ENCODE measurements at places on chromosomes 3 and 15.

DNA sequence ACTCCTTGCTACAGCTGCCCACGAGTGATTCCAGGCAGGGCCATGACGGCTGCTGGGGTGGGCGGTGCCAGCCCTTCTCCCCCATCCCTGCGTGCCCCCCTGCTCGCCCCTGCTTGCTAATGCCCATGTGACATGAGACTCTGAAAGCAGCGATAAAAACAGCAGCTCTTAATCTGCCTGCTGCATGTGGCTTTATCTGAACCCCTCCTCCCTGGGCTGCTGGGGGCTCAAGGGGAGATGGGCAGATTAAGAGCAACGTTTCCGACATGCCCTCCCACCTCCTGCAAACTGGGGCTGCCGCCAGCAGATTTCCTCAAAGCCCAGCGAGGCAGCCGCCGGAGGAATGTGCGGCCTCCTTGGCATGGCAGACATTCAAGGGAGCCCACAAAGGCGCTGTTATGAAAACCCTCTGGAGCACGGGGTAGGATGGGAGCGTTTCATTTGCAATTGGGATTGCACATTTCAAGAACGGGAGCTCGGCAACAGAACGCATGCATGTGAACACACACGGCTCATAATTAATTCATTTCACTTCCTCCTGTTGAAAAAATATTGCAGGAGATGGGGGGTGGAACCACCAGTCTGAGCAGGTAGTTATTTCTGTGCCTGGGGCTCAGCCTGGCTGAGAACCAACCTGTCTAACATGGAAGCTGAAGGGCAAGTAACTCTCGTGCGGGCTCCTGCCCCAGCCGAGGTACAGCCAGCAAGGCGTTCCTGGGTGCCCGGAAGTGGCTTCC, 504.2 kb upstream of the PROK2 start:
- no peak for DNase-seq

DNA sequence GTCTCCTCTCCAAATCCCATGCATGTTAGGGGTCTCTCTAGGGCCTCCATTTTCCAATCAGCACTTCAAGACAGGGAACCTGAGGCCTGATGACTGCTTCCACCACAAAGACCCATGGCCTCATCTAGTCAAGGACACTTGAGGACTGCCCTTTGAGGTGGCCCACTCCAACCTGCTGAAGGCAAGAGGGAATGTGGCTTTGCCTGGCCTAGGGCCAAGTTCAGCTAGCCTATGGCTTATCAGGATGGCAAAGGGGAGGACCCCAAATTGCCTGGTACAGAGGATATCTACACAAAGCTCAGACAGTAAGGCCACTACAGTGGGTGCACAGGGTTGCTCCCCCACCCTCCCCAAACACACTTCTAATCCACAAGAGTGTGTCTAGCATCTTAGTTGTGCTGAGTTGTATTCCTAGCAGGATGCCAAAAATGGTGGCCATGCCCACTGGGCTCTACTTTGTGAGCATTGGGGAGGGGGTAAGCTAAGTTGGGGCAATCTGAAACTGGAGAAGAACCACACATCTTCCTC, 10.0 kb upstream of the GRAMD2A start:
- no peak for DNase-seq

- no peak for DNase-seq
Measured at GRCh38 chr3:180416111-180416594, 185.8 kb upstream of the TTC14 start.

GRCh38 chr3:70889162-70890019, 577.0 kb upstream of the MDFIC2 start:
- DNase-seq: no peak

DNA sequence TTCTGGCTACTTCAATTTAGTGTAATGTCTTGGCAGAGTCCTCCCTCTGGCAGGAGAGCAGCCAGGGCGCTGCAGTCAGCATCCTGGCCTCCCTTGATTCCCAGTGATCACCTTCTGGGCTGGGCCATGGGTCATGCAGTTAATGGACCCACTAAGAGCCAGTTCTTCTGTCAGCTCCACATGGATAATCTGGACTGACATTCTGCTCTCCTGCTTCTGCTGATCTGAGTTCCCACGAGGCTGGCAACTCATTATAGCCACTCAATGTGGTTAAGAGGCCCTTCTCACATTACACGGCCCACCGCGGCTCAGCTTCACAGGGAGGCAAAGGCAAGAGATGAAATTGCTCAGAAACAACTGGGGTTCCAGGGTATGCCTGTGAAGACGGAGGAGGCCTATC, 94.0 kb downstream of the WDR76 start:
- no peak for DNase-seq

- DNase-seq: no peak
Measured at GRCh38 chr3:73101881-73102280, 40.4 kb downstream of the EBLN2 start.

DNA sequence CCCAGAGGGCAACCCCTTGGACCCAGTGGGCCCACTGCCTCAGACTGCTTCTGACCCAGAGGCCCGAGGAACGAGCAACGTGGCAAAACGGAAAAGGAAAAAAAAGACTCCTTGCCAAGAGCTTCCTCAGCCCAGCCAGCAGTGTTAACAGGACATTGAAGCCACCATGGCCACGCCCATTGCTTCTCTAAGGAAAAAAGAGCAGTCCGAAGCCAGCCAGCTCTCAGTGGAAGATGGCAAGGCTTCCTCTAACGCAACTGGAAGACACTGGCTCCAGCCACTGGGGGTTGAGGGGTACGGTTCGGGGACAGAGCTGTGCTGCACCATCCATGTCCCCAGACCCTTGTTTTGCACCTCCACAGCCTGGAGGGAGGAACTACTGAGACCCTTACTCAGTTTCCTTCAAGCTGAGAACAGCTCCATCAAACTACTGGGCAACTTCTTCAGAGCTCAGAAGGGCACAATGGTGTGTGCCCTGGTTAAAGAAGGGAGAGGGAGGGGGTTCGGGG, 10.7 kb downstream of the BMF start:
- DNase-seq: no peak

GRCh38 chr15:68268405-68268804, 9.1 kb upstream of the FEM1B start:
- DNase-seq: no peak

DNA sequence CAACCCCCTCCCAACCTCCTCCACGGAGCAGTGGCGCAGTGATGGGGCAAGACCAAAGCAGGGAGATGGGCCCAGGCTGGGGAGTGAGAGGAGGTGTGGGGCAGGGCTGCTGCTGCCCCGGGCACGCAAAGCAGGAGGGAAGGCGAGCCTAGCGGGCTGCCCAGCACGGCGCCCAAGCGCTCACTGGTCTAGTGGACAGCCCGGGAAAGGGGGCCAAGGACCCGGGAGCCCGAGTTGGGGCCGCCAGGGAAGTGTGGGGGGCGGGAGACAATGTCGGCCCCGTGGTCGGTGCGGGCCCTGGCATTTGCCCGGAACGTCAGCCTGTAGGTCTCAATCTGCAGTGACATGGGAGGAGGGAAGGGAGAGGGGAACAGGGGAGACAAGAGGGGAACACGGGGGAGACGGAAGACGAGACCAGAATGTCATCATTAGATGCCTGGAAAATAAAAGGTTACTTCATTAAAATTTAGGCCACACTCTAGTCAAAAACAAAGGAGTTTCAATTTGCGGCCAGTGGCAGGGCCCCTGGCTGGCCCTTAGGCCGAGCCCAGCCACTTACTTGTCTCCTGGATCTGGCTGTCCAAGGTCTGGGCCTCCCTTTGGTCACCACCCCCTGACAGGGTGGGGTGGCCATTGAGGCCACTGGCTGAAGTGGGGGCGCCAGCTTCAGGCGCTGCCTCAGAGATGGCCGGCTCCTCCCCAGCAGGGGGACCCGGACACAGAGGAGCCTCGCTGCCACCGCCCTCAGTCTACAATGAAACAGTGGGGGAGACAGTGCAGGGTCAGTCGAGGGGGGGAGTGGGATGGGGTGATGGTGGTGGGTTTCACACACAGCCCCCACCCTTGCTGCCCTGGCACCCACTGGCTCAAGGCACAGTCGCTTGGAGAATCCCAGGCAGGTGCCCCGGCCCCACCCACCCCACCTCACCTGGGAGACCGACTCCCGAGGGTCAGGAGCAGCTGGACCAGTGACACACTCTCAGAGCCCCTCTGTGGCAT, 50.0 kb downstream of the DHX30 start:
- no peak for DNase-seq

GRCh38 chr3:72800869-72801268, 47.4 kb downstream of the SHQ1 start:
- no peak for DNase-seq

GRCh38 chr3:197800379-197800778, 9.3 kb downstream of the LRCH3 start:
- DNase-seq: no peak

DNA sequence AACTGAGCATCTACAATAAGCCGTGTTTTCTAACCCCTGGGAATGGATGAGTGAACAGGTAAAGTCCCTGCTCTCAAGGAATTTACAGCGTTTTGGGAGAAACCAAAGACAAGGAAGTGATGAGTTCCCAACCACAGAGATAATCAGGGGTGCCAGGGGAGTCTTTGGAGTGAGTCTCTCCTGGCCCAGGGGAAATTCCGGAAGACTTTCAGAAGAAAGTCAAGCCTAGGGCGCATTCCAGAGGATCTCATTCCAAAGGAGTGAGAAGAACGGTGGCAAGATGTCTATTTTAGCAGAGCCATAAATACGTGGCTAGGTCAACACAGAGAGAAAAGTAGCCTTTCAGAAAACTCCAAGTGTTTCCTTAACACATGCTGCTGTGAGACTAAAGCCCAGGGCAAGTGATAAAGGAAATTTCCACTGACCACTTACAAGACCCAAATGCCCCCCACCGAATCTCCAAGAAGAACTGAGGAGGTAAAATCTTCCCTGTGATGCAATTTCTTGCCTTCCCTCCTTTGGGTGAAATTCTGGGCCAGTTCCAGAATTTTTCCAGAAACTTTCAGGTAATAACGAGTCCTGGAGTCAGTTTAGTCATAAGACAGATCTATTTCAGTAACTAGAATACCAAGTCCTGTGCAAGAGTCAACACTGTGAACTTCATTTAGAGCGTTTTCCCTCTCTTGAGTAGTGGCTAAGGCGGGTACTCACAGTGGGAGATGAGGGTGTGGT, 437.4 kb downstream of the NR2F2 start:
- DNase-seq: no peak

DNA sequence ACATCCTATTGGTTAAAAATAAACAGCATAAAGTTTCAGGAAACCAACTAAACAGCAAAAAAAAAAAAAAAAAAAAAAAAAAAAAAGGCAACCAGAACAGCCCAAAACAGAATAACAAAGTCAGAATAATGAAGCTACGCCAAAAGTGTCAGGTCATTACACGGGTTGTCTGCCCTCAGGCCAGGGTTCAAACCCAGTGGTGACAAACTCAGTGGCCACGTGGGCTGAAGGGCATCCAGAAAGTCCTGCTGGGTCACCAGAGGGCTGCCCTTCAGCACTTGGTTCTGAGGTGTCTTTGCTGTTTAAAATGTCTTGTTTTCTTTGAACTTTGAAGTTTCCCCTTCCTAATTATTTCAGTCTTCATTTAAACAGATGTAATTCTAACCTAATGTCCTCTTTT, 61.3 kb downstream of the CGNL1 start:
- DNase-seq: no peak

DNA sequence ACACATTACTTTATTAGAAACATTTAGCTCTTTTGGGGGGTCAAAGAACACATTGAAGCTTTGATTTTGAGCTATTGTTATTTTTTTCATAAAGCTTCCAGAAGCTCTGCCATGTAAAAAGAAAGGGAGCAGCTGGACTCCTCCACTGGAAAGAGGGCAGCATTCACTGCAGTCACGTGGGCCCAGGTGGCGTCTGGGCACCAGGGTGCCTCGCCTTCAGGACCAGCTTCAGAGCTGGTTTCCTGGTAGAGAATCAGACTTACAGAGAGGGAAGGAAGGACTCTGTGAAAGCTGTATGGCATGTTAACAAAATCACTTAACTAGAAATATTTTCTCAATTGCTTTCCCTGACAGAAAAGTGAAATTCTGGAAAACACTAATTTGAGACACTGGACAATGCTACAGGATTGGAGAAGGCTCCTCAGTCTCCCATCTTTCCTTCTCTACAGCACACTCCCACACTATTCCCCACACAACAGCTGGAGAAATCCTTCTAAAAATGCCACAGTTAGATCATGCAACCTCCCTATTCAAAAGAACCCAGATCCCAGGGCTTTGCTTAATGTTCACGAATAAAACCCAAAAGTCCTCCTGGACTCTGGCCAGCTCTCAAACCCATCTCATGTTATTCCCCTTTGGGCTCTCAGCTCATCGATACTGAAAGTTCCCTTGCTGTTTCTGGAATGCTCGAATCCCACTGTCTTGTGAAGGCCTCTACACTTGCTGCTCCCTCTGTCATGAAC, 83.2 kb downstream of the NFKBIZ start:
- no peak for DNase-seq

DNA sequence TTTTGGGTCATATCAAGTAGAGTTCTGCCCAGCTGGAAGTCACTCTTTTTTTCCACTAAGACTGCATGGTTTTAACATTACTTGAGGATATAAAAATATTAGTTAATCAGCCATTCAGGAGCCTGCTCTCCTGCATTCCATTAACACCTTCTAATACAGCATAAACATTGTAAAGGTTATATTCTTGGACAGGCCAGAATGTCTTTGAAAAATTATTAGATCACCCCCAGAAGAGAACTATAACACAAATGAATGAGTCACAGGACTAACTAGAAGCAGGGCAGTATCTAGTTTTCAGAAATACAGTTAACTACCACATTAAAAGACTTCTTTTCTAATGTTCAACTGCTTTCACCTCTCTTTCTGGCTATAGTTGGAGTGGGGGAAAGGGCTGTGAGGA, 80.9 kb downstream of the THBS1 start:
- no peak for DNase-seq

- DNase-seq: no peak
Measured at GRCh38 chr3:131535596-131535995, 32.8 kb upstream of the MRPL3 start.

DNA sequence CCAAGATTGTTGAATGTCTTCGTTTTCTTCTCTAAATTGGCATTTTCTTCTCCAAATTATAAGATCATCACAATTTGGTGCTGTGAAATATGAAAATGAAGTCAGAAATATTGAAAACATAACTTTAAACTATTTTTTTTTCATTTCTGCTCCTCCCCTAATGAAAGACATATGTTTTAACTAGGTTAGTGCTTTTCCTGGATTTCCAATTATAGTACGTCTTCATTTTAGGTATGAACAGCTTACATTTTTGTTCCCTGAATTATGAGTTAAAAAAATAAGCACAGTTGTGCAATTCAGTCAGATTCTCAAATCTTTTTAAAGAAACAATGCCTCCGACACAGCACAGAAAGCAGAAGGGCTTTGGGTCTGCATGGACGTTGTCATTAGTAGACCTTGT, 83.5 kb upstream of the CFAP20DC start:
- DNase-seq: no peak

- DNase-seq: no peak
Measured at GRCh38 chr15:89494941-89495637, 1.3 kb downstream of the RHCG start.

Data from stimulated activated CD8-positive, alpha-beta memory T cell treated with anti-CD3 and anti-CD28 coated beads, Interleukin-7, amount 100 ng/mL, for 4 hours (primary cell).